Activated CD4-positive, alpha-beta T cell treated with anti-CD3 and anti-CD28 coated beads for 48 hours (primary cell): ENCODE measurements at places on chromosomes 5 and 9.

DNA sequence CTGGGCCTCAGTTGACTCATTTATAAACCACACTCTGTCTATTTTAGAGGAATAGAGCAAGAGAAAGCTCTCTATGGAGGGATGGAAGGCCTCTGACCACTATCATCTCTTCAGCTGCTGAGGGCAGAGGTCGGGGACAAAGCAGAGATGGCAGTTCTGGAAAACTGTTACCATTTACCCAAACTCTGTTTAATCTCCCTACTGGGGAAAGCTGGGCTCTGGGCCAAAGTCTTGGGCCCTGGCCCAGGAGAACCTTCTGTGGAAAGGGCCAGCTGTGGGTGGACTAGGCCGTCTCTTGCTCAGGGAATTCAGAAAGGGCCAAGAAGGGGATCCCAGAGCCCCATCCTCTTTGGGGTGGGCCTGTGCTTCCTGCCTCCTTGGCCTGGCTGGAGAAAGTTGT, 100.0 kb downstream of the PSD2 start:
- DNase-seq = no peak

DNA sequence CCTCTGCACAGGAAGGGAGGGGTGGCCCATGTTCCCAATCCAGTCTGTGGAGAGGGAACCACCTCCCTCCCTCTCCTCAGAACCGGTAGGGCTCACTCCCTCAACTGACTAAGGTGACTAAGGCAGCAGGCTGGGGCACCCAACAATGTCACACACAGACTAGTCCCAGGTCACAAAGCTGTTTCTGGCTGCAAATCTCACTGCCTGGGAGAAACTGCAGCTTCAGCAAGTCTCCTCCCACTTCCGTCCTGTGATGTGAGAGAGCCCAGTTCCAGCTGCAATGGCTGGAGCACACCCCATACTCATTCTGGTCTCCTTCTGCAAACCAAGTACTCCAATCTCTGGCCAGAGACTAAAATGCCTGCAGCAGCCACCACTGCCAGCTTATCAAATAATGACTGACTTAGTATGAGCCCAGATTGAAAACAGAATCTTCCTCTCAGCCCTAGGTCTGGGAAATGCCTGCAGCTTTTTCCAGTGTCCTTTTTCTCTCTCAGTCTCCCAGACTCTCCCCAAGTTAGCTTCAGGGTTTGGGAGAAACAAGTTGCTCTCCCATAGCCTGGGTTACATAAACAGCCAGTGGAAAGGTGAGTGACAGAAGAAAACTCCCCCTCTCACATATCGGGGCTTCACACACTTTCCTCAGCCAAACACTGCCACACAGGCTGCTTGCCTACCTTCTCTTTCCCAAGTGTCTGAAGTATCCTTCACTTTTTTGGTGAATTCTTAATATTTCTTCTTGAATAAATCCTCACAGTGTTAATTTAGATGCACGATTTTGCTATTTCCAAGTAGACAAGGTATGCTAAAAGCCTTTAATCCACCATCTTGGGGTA, 247.4 kb upstream of the RASA1 start:
- peak; percentile 31 for DNase-seq

DNA sequence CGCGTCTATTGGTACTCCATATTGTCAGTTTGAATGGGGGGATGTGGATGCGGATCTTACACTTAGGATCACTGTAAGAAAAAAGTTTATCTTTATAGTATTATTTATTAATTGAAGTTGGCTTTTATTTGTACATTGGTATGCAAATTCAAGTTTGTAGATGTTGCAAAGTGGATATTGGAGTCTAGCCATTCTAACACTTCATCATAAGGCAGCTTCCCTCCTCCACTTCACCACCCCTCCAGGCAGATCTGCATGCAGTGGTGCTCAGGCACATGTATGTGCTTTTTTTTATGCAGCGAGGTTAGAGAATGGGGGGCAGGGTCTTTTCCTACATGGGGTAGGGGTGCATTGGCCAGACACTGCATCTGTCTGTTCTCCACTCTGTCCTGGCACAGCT, 84.3 kb downstream of the IQGAP2 start:
- DNase-seq = no peak

DNA sequence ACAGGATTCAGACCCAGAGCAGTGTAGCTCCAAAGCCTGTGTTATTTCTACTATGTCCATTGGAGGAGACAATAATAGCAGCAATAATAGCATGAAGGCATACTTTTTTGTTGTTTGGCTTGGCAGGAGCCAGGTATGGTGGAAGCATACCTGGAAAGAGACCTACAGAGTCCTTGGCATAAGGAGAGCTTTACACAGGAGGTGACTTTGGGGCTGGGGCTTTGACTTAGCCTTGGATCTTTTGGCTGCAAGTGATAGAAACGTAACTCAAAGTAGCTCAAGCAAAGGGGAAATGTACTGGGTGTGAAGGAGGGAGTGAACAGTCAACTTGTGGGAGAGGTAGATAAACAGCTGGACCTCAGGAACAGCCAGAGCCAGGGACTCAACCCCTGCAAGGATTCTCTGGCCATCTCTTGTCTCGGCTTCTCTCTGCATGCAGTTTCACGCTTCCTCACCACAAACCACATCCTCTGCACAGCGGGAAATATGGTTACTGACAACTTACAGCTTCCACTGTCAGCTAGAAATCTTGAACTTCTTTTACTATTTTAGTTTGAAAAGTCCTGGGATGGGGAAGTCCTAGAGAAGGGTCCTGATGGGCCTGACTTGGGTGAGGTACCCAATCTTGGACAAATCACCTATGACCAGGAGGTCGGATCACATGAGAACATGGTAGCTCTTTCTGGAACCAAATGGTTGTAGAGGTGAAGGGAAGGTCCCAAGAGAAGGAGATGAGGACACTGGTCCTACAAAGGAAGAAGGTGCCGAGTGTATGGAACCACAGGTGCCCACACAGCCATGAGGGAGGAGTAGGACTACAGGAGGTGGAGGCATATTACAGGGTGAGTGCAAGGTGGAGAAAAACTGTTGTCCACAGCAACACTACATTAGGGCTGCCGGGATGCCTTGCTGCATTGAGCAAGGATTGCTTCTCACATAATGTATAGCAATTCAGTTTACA, 47.0 kb upstream of the TGFBR1 start:
- peak; percentile 76 for DNase-seq

DNA sequence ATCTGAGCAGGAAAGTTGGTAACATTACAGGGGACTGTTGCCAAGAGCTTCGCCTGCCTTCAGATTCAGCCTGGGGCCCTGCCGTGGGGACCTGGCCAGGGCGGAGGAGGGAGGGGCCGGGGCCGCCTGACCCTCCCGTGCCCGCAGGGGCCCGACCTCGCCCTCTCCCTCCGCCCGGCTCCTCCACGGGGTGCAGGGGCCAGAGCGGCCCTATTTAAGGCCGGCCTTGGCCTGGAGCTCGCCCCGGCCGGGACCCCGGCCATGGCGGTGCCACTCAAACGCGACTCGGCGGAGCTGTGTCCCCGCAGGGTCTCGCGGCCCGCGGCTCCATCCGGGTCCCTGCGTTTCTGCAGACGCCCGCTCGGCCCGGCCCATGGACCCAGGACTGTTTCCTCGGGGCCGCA, 757 bp downstream of the TMEM250 start:
- no peak for DNase-seq

DNA sequence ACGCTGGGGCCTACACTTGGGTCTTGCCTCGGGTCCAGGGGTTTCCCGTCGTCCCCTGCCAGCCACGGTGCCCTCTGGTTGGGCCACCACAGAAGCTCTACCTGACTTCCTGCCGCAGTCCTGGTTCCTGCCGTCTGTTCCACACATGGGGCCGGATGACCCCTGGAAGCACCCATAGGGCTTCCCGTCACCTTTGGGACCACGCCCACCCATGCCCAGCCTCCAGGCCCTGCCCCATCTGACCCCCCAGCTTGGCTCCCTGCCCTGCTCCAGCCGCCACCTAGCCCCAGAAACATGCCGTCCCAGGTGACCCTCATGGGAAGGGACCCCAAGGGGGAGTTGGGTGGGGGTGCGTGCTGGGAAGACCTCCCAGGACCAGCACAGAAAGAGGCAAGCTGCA, 13.7 kb downstream of the MRPL36 start:
- no peak for DNase-seq

GRCh38 chr5:128579093-128579492, 41.0 kb upstream of the FBN2 start:
- DNase-seq = no peak

DNA sequence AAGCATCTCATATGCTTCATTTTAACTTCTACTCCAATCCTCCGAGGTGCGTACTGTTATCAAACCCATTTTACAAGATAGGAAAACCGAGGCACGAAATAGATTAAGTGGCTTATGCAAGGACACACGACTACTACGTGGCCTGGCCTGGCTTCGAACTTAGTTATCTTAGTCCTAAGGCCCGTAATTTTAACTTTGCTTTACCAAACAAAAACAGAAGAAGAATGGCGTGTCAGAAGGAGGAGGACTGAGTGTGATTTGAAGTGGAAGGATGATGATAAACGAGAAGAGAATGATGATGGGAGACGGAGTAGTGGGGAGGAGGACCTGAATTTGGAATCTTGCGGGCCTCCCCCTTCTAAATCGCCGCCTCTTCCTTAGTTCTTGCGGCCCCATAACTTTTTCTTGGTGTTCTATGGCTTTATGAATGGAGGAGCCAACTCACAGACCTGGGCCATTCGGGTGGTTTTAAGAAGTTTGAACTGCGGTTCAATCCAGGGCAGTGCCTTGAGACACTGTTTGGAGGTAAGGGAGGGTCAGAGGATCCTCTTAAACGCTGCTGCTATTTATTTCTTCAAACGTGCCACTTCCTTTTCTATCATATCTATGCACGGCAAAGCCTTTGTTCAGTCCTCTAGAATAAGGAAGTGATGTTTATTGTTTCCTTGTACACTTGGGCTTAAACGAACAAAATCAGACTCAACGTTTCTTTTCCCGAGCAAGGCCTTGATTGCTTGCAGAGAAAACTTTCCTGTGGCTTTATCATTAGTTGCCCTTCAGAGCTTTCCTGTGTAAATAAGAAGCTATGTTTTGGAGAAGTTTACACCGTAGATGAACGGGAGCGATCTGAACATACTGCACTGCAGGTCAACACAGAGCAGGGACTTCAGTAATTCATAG, 795 bp downstream of the CNOT8 start:
- no peak for DNase-seq

- no peak for DNase-seq
These were observed 101.9 kb upstream of the COL5A1 start for GRCh38 chr9:134539586-134540194.

- DNase-seq = peak; percentile 76
These were observed 82.3 kb upstream of the AGXT2 start for GRCh38 chr5:35129921-35130485.

GRCh38 chr9:97934321-97935115, 3.5 kb downstream of the HEMGN start:
- DNase-seq = no peak

- no peak for DNase-seq
These were observed 84.9 kb upstream of the CTSL start for GRCh38 chr9:87641067-87641466.

DNA sequence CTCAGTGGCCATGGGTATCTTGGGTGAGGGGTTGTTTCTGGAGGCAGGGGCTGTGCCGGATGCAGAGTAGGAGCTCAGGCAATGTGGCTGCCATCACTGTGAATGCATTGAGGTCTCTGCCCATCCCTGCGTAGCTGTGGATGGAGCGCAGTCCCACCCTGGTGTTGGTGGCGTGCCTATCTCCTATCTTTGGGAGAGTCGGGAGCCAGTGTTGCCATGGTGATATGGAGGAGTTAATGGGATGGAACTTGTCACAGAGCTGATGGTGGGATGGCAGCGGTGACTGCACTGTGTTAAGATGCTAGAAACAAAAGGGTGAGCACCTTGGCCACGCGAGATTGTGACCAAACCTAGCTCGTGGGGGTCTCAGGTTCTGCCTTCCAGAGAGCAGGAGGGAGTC, 197.3 kb downstream of the MELK start:
- DNase-seq = no peak

- DNase-seq = no peak
These were observed 319.9 kb downstream of the RAB3C start for GRCh38 chr5:58902765-58903164.

DNA sequence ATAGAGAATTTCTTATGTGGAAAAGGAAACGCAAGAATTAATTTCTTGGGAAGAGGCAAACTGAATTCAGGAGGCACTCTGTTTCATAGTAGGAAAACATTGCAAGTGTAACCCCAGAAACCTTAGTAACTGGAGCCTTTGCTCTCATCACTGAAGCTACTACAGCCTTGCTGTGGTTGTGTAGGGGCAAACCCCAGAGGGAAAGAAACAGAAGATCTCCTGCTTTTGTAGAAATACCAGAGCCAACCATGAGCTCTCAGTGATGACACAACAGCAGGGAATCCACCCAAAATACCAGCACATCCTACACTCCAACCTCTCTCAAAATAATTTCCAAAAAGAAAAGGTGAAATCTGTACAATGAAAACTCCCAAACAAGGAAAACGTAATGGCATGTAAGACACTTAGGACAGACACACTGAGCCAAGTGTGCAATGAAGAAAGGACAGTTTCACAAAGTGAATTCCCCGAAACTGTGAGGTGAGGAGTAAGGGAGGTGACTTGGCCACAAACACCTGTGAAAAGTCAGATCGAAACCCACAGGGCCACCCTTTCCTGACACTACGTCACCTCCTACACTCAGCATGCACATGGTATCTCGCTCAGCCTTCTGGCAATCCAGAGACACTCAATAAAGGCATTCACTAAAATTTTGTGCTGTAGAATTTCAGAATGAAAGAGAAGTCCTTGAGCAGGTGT, 8.5 kb upstream of the ACSL6 start:
- DNase-seq = peak; percentile 84

DNA sequence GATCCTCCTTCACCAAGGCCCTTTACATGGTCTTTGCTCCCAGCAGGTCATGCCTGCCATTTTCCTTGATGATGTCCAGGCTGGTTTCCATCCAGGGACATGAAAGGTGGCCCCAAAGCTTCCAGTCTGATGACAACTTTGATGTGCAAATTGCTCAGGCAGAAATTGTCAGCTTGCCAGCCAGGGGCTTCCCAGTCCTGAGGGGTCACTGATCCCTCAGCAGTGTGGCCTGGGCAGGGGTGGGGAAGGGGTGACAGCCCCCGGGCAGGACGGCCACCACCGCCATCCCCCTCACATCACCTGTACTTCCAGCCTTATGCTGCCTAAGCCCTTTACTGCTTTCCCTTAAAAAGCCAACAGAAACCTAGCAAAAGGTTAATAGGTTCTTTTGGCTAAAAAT, 96.3 kb downstream of the ANKRD33B start:
- no peak for DNase-seq

GRCh38 chr9:86795823-86796553, 151.3 kb downstream of the GAS1 start:
- DNase-seq = no peak

- DNase-seq = no peak
These were observed 30.0 kb downstream of the S1PR3 start for GRCh38 chr9:89021154-89021803.

DNA sequence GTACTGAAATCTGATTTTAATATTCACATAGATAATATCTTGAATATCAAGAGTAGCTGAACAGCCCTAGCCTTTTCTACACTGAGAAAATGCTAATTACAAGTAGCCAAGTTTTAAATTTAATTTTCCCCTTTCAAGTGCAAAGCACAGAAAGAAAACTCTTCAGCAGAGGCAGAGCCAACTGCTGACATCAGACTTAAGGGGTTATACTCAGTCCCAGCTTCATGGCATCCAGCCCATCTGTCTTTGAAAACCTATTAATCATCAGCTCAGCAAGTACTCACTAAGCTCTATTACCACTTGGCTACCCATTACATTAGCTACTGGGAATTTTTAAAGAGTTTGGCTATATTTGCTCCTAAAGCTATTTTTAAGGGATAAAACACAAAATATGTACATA, 220.5 kb downstream of the SLC12A2 start:
- DNase-seq = no peak

GRCh38 chr5:79507251-79508205, 6.4 kb downstream of the HOMER1 start:
- no peak for DNase-seq

- no peak for DNase-seq
These were observed 94.7 kb downstream of the FGF10 start for GRCh38 chr5:44294516-44294915.

- DNase-seq = no peak
These were observed 32.8 kb upstream of the POMT1 start for GRCh38 chr9:131469951-131470350.
